Heart left ventricle (tissue), 16 donors: ENCODE measurements at places on chromosomes 2 and 18. TPM values are rescaled to one million over a fixed set of nuclear protein-coding genes. Genes with fewer than 3 reads are reported as not detected.

DNA sequence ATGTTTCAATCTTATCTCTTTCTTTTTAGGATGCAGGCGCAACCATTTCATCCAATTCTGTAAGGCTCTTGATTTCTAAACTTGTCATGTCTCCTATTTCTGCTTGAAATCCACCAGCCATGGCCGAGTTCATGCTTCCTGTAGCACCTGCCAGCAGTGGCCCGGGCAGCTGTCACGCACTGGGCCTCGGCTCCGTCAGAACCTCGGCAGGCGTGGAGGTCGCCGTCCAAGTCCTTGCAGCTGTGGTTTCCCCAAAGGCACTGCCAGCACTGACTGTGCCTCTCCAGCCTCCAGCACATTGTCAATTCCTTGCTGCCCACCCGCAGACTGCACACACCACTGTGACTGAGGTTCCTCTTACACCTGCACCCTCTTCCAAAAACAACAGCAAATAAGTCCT, 188.7 kb upstream of the SALL3 start:
- H3K4me1 ChIP-seq: no peaks in the 10 kb centered on the region
- H3K27ac ChIP-seq: no peak overlapping the region

- H3K4me3 ChIP-seq: no peak overlapping the region
- DNase-seq: no peak
- H3K27ac ChIP-seq: no peak overlapping the region
Observed at GRCh38 chr18:9095297-9096006, 7.0 kb upstream of the NDUFV2 start.

DNA sequence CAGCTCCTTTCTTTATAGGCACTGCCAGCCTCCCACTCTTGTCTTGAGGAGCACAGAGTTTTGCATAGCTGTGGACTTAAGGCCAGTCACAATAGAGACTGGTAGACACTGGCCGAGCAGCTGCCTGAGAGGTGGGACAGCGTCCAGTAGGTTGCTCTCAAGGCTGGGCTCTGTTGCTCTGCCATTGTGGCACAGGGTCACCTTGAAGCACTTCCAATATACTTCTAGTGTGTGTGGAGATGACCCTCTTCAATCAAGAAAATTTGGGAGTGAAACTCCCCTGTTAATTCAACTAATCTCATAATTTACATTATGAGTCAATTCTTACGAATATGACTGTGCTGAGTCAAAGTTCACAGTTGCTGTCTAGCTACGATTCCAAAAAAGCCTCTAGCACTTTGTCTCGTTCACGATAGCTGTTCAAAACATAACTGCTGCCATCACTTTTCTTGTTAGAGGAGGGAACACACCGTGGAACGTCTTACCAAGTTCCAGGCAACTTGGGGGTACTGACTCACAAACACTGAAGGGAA, 636.2 kb downstream of the EPHA4 start:
- H3K27me3 ChIP-seq: no peaks in the 10 kb centered on the region
- no peak overlapping the region for H3K4me3 ChIP-seq
- H3K27ac ChIP-seq: no peak overlapping the region
- H3K4me1 ChIP-seq: no peaks in the 10 kb centered on the region
- no peak for DNase-seq
- no peaks in the 10 kb centered on the region for H3K36me3 ChIP-seq

GRCh38 chr2:219278655-219279150, 463 bp upstream of the DNAJB2 start:
- H3K4me1 ChIP-seq: peaks cover 17% of the 10 kb centered on the region
- no peak for DNase-seq
- no peaks in the 10 kb centered on the region for H3K36me3 ChIP-seq
- no peaks in the 10 kb centered on the region for H3K27me3 ChIP-seq
- peak overlapping the region; percentile 89 for H3K4me3 ChIP-seq

LHCGR gene
- not detected for total RNA-seq

DNA sequence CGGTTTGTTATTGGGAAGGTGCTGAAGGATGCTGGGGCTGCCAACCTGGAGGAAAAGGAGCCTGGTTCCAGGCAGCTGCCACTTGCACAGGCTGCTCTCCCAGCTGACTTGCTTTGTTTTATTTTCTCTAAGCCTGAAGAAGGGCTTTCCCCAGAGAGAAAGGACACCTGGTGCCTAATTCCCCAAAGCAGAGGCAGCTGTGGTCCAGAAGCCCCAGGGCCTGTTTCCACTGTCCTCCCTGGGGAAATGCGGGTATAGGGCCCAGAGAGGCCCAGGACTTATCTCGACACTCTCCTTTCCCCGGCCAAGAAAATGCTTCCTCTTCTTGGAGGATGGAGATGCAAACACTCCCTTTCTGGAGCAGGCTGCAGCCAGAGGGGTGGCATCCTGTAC, 30.1 kb downstream of the INO80C start:
- H3K27me3 ChIP-seq: no peaks in the 10 kb centered on the region
- H3K4me1 ChIP-seq: no peaks in the 10 kb centered on the region
- DNase-seq: no peak
- peaks cover 5% of the 10 kb centered on the region for H3K36me3 ChIP-seq
- H3K4me3 ChIP-seq: no peak overlapping the region

DNA sequence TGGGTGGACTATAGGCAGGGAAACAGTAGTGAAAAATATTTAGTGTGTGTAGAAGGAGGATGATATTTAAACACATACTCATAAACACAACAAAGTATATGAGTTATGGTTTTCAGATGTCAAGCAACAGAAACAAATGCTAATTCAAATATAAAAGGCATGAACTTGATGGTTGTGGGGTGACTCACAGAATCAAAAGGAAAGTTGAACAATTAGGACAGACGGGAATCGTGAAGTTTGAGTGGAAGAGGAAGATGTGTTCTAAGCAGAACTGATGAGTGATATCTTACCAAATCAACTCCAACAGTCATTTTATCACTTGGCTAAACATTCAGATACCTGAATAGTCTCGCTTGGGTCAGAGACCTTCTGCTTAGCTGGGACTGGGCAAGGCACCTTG, 53.6 kb upstream of the ITGA6 start:
- no peak for DNase-seq
- H3K27ac ChIP-seq: no peak overlapping the region
- no peak overlapping the region for H3K4me3 ChIP-seq
- H3K27me3 ChIP-seq: no peaks in the 10 kb centered on the region
- H3K4me1 ChIP-seq: peaks cover 18% of the 10 kb centered on the region

DNA sequence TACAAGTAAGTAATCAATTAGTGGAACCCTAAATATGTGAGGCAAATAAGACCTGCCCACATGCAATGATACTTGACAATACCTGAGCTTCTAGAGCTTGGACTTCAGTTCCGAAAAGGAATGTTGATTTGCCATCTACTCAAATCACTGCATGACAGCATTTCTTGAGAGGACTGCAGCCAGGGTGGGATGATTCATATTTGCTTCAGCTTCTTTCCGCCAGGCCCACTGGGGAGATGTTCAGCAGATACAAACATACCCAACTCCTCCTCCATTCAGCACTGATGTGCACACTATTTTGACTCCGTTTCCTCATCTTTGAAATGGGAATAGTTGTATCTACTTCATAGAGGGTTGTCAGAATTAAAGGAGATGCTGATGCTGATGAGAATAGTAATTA, 28.8 kb upstream of the TMEM177 start:
- no peak overlapping the region for H3K27ac ChIP-seq
- no peak overlapping the region for H3K4me3 ChIP-seq
- H3K27me3 ChIP-seq: no peaks in the 10 kb centered on the region
- no peak for DNase-seq
- no peaks in the 10 kb centered on the region for H3K36me3 ChIP-seq

DNA sequence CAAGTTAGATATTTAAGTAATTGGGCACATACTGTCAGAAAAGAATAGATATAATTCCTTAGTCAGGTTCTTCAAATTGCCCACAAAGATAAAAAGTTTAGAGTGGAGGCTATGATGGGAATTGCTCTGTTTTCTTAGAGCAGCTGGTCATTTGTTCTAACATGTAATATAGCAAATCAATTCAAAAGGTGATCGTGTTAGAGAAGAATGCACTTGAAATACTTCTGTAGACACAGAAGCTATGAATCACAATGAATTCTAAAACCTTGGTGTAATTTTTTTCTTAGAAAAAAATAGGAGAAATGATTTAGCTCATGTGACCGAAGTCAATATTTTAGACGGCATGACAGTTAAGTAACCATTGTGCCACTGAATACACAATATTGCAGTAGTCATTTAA, 918.1 kb upstream of the LRATD1 start:
- H3K27ac ChIP-seq: no peak overlapping the region
- no peaks in the 10 kb centered on the region for H3K36me3 ChIP-seq
- H3K27me3 ChIP-seq: no peaks in the 10 kb centered on the region
- no peak overlapping the region for H3K4me3 ChIP-seq
- DNase-seq: no peak

DNA sequence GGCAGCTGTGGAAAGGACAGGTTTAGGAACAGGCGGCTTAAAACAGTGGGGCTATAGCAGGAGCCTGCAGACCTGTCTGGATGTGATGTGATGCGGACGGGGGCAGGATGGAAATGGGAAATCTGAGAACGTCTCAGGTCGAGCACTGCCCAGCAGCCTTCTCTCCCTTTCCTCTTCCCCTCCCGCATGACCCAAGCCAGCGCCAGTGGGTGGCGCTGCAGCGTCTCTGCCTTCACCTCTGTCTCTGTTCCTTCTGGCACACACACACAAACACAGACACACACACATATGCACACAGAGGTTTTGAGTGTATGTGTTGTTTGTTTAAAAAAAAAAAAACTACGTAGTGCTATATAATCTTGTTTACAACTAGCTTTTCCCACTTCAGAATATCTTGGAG, 82.0 kb upstream of the SLC66A3 start:
- H3K36me3 ChIP-seq: no peaks in the 10 kb centered on the region
- no peak for DNase-seq
- H3K27ac ChIP-seq: no peak overlapping the region
- no peaks in the 10 kb centered on the region for H3K4me1 ChIP-seq
- H3K27me3 ChIP-seq: no peaks in the 10 kb centered on the region
- H3K4me3 ChIP-seq: no peak overlapping the region

DNA sequence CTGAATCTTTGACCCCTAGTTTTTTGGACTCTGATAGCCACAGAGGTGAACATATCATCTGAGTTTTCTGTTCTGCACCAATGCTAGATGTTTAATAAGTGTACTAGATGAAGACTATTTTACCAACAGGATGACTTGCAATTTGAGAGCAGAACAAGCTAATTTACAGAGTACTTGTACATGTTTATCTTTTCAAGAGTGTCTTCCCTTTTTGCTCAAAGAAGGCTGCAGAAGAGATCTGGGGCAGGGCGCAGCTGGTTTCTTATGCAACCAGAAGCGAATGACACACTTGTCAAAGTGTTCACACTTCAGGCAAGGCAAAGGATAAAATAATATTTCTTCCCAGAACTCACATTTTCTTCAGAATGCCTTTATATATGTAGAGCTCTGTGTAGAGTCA, 86.0 kb downstream of the VWA3B start:
- no peak overlapping the region for H3K27ac ChIP-seq
- no peaks in the 10 kb centered on the region for H3K36me3 ChIP-seq
- no peaks in the 10 kb centered on the region for H3K27me3 ChIP-seq
- no peak overlapping the region for H3K4me3 ChIP-seq
- no peaks in the 10 kb centered on the region for H3K4me1 ChIP-seq

CD8B gene
- total RNA-seq: not detected

PSMD1 gene
- 124 TPM for total RNA-seq

PAIP2B gene
- total RNA-seq: 39.8 TPM

SLC9A2 gene
- total RNA-seq: 0.46 TPM

GRCh38 chr2:3398857-3399256, 19.4 kb downstream of the TRAPPC12 start:
- DNase-seq: no peak
- peaks cover 23% of the 10 kb centered on the region for H3K4me1 ChIP-seq
- no peak overlapping the region for H3K4me3 ChIP-seq

DNA sequence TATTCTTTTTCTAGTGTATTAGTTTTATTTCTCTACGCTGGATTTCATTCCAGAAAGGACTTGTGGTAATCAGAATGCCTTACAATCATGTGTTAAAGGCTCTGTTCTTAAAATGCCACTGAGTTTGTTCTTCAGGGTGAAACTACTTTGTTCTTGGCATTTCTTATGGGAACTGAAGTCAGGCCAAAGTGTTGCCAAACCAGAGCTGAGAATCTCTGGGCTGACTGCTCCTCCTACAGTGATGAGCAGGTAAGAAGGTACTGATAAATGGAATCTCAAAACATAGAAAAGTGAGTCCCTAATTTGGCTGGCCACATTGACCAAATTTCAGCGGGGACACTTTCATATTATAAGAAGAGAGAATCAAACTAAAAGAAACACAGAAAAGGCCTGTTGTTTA, 55.1 kb upstream of the ZNF397 start:
- H3K4me1 ChIP-seq: no peaks in the 10 kb centered on the region
- DNase-seq: no peak
- H3K36me3 ChIP-seq: no peaks in the 10 kb centered on the region
- no peak overlapping the region for H3K27ac ChIP-seq
- no peaks in the 10 kb centered on the region for H3K27me3 ChIP-seq
- no peak overlapping the region for H3K4me3 ChIP-seq

RAB17 gene
- total RNA-seq: 4.0 TPM

DNA sequence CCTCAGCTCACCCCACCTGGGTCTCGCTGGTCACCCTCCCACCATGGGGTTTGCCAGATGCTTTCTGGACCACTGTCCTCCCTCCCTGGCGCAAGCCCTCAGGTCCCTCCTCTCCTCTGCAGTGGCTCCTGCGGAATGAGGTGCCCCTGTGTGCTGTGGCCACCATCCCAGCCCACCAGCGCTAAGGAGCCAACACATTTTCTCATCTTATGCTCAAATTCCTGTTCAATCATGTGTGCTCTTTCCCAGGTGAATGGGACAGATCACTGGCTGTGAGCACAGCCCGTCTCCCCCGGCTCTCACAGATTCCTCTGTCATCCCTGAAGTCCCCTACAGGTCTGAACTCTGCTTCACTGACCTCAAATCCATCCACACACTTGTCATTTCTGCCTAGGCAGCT, 15.2 kb upstream of the CCDC74B start:
- no peaks in the 10 kb centered on the region for H3K27me3 ChIP-seq
- H3K36me3 ChIP-seq: no peaks in the 10 kb centered on the region
- H3K27ac ChIP-seq: no peak overlapping the region
- no peaks in the 10 kb centered on the region for H3K4me1 ChIP-seq
- DNase-seq: no peak

MROH2A gene
- total RNA-seq: not detected

GRCh38 chr2:1614564-1614963, 129.8 kb downstream of the PXDN start:
- no peaks in the 10 kb centered on the region for H3K36me3 ChIP-seq
- peaks cover 5% of the 10 kb centered on the region for H3K4me1 ChIP-seq
- no peaks in the 10 kb centered on the region for H3K27me3 ChIP-seq
- no peak overlapping the region for H3K27ac ChIP-seq
- H3K4me3 ChIP-seq: no peak overlapping the region
